ENCODE measurements at places on chromosomes 12 and 14.

DNA sequence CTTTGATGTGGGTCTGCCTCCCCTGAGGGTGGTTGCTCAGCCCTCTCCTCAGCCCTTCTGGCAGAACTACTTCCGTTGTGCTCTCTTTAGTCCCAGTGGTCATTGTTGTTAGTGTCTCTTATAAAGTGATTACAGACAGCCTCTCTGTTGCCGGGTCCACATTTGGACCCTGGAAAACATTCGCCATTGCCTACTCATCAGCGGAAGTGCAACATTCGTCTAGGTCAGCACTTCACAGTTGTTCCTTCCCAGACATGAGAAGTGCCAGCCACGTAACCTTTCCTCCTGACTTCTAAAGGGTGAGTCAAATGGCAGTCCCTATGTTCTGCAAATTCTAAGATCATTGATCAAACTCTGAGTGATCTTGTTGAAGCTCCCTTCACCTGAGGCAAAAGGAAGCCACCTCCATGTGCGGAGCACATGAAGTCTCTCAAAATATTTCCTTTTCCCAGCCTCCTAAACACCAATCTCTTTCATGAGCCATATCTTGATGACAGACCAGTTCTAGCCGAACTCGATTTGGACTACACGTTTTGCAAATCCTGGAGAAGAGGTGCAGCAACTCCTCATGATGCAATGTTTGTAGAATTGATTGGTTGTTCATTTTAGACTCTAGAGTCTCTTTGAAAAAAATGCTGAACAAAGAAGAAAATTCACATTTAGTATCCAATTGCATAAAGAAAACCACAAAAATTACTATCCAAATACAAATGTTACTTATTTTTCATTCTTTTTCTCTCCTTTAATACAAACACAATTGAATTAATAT, 163.8 kb downstream of the RPL10L start:
- no peak for DNase-seq

- DNase-seq, result no peak
Observed at GRCh38 chr12:7150841-7151240, 20.7 kb downstream of the CLSTN3 start.

DNA sequence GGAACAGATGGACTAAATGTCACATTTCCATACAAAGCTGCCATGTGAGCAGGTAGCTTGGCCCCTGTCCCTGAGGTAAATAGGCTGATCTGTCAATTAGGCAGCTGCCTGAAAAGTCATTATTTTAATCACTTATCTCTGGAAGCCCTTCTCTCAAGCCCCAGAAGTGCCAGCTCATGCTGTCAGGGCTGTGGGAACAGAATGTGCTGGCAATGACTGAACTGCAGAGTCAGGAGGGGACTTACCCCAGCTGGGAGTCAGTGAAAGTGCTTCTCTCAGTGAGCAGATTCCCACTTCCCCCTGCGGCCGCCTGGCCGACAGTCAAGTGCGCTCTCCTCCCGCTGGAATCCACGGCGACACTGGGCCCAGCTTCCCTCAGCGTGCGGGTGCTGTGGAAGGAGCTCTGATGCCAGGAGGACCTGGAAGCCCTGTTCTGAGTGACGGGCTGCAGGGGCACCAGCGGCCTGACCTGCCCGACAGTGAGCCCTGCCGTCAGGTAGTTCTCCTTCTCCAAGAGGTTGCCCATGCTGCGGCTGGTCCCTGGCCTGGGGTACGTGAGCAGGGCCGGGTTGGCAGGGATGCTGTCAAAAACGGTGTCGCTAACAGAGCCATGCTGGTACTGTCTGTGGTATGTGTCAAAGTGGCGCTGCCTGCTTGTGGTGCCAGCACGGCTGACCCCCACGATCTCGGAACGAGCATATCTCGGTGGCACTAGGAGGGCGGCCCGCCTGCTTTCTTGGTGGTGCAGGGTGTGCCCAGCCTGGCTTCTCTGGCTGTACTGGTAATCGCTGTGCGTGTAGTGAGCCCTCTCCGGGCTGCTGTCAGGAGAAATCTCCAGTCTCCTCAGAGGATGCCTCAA, 18.7 kb downstream of the PKP2 start:
- no peak for DNase-seq

- DNase-seq, result no peak
Observed at GRCh38 chr12:132426349-132427173, 63.4 kb upstream of the FBRSL1 start.

DNA sequence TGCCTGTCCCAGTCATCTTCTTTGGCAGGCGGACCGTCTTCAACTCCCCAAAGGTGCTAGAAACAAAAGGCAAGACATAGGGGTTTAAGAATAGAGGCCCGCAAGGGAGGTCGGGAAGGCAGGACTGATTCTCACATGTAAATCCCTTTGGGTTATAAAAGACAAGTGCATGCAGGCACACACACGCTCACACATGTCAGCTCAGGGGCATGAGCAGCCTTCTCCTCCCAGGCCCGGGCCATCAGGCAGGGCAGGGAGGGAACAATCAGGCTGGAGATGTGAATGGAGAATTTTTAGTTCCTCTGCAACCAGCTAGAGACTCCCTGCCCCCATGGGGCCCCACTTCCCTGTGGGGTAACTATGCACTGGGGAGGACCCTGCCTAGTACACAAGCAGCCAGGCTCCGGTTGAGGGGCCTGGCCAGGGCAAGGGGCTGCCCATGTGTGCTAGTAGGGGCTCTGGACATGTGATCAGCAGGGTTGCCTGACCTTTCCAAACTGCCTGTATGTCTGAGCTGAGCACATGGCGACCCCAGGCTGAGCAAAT, 107.2 kb downstream of the RBM19 start:
- DNase-seq, result no peak

Data from HEK293T (cell line).